GM23248 (cell line): ENCODE measurements at places on chromosomes 12 and 14.

GRCh38 chr12:44158746-44159145 lies 322.9 kb downstream of the TMEM117 start:
- DNase-seq: no peak

GRCh38 chr12:122265886-122266229 lies 436 bp downstream of the VPS33A start:
- peak; percentile 61 for DNase-seq

GRCh38 chr12:103924761-103925641 lies 5.2 kb upstream of the HSP90B1 start:
- DNase-seq: peak; percentile 78

DNA sequence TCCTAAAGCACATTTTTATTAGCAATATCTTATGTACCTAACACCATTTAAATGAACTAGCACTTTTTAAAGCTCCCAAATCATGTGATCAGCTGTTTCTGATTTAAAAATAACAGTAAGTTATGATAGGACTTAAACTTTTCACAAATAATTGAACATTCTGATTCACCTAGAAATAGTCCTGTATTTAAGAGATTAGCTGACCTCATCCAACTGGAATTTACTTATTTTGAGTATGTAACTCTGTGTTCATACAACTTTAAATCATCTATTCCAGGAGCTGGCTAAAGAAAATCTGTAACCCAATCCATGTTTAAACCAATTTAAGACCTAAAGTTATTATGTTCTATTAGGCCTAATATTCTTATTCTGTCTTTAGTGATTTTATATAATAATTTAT lies 184.3 kb downstream of the CCDC91 start:
- DNase-seq: peak; percentile 44

DNA sequence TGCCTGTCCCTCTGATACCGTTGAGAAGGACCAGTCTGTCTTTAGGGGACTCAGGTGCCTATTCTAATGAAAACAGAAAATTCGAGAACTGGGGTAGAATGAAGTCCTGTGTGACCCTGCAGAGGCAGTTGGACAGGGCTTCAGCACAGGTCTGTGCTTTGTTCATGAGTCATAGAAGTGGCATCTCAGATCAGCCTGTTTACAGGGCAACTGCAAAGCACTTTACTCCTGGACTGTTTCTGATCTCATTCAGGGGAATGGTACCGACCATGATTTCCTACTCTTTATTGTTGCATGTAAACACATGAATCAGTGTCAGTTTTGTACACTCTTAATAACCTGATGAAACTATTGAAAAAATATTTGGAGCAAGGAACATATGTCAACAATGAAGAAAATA lies 1517.0 kb downstream of the AACS start:
- no peak for DNase-seq

- DNase-seq: no peak
Observed at GRCh38 chr14:95903616-95904107, 27.0 kb downstream of the TUNAR start.

- peak; percentile 50 for DNase-seq
Observed at GRCh38 chr14:65200454-65200853, 98.1 kb upstream of the MAX start.

DNA sequence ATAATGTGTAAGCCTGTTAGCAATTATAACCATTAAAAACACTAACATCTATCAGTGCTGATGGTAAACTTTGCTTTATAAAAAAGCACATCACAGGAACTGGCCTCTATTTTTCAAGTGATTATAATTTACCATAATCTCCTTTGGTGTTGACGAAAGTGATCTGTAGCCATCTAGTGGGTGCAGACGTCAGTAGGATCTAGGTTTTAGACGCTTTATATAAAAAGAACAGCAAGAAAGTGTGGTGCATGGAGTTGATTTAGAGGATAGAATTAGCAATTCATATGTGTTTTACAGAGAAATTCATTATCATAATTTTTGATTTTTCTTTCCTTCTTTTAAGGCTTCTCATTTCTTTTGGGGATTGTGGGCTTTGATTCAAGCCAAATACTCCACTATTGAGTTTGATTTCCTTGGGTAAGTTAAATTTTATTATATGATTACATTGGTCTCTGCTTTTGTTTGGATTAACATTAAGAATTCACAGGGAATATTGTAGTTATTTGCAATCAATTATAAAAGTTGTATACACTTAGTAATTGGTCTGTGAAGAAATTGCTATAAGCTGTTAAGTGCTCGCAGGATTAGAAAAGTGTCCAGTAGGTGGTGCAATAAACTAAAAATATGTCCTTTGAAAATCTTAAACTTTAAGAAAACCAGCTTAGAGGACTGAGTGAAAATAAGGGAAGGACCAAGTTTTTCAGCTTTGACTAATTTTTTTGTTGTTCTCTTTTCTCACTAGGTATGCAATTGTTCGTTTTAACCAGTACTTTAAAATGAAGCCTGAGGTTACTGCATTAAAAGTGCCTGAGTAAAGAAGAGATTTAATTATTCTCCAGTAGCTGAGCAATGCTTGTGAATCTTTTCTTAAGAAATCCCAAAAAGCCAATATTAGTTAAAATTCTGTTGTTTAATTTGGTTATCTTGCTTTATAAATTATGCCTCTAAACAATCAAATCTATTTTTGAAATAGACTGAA lies 59.5 kb downstream of the ETNK1 start:
- peak; percentile 67 for DNase-seq

DNA sequence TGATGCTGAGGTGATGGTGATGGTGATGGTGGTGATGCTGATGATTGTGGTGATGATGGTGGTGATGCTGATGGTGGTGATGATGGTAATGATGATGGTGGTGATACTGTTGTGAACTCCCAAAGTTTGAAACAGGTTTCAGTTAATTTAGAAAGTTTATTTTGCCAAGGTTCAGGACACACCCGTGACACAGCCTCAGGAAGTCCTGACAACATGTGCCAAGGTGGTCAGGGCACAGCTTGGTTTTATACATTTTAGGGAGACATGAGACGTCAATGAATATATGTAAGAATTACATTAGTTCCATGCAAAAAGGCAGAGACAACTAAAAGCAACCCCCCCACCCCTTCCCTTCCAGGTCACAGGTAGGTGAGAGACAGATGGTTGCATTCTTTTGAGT lies 112.8 kb upstream of the EVL start:
- DNase-seq: no peak

DNA sequence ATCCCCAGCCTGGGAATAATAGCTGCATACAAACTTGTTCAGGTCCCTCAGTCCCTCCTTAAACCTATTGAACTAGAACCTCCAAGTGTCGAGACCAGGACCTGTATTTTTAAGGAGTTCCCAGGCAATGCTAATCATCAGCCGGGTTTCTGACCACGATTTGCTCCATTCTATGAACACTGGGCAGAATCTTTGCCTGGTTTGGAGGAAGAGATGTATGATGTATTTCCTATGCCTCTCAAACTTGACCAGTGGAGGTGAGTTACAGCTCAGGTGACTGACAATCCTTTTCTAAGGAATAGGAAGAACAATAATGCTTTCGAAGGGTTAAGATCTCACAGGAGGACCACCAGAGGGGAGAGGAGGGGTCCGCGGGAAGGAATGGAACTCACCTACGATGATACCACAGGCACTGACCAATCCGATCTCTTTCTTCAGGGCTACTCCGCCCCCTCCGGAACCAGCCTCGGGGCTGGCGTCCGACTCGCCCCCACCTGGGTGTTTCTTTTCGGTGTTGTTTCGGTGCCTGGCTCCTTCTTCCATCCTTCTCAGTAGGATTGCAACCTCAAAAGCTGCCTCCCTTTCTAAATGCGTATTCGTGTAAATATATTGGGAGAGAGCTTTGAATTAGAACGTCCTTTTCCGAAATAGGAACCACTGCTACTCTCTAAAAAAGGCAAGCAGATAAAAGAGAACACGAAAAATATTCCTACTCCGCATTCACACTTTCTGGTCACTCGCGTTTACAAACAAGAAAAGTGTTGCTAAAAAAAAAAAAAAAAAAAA lies 895 bp downstream of the SLC7A8 start:
- DNase-seq: peak; percentile 53
